ENCODE measurements at places on chromosomes 2 and 18.

GRCh38 chr2:173217116-173217840 is 137.4 kb upstream of the CDCA7 start:
- no peak for DNase-seq

DNA sequence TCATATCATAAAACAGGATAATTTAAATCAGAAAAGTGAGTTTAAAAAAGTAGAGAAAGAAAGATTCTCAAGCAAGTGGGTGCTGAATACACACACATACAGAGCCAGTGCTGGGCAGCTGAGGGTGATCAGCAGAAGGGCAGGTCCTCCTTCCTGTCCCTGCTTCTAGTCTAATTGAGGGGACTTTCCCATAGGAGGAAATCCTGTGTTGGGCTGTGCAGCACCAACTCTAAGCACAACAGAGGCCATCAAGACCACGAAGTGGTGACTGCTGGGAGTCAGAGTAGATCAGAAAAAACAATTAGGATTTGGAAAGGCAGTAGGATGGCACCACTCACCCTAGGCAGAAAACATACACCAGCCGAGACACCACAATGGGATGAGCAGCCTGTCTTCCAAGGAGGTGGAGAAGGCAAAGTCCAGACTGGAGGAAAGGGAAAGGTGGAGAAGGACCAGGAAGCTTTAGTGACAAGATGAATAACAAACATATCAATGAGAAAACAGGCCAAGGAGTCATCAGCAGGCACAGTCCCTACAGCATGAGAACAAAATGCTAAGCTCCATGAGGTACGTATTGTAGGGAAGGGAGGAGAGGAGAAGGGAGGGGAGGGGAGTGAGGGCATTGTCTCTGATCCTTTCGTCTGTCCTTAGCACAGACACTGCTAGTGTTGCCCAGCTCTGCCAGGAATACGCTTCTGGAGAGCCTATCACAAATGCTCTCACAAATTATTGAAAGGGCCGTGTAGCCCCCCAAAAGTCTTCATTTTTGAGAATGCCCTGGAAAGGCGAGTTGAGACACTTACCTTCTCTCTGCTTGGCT is 16.7 kb upstream of the MSGN1 start:
- no peak for DNase-seq

GRCh38 chr2:96470109-96470508 is 35.0 kb downstream of the NEURL3 start:
- DNase-seq: no peak

DNA sequence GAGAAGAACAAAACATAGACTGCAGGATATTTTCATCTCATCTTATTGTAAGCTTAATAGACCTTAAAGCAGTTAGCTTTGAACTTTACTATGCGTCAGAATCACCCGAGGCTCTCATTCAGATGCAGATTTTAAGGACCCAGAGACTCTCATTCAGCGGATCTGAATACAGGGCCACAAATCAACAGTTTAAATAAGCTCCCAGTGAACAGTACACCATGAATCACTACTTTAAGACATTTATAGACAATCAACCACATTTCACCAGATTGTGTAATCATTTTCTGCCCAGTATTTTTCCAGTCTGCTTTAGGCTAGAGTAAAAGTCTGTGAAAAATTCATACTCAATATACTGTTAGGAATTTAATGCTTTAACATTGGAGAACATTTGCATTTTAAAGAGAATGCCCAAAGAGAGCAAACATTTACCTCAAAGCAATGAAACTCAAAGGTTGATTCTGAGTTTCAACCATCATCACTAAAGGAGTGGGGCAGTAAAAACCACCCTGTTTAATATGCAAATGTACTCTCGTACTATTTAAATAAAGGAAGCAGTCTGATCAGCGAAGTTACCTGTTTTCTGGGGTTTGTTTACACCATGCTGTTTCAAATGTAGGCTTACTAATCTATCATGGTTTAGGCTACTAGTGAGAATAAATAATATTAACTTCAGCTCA is 11.0 kb upstream of the ALPK2 start:
- no peak for DNase-seq

DNA sequence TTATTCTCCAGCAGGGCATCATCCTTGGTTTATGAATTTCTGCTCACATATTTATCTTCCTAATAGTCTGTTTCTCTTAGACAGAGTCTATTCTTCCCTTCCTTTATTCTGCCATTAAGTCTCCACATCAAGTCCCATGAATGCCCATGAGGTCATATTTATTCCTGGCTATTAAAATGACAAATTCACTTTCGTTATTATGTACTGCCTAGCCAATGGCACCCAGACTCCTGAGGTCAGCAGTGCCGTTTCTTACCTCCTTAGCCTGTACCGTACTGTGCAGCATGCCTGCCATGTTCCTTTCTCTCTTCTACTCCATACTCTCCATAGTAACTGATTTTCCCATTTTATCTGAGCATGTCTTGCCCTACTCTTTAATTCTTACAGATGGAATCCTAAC is 82.3 kb upstream of the SPTBN1 start:
- no peak for DNase-seq

DNA sequence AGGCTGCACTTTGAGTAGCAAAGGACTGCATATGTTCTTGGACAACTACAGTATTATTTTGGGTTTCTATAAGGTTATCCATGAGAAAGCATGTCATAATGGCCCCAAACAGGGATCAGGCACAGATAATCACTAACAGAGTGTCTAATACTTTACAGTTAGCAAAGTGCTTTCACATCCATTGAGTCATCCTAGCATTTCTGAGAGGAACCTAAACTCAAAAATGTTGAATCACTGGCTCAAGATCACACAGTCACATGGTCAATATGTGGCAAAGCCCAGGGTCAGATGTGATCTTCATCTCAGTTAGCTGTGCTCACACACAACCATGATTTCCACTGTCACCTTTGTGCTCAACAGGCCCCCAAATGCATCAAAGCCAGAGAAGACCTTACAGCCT is 156.1 kb upstream of the VRK2 start:
- DNase-seq: no peak

- no peak for DNase-seq
Observed at GRCh38 chr2:201257381-201257955, 2.9 kb upstream of the CASP8 start.

- DNase-seq: no peak
Observed at GRCh38 chr2:119004602-119005001, 62.6 kb downstream of the MARCO start.

DNA sequence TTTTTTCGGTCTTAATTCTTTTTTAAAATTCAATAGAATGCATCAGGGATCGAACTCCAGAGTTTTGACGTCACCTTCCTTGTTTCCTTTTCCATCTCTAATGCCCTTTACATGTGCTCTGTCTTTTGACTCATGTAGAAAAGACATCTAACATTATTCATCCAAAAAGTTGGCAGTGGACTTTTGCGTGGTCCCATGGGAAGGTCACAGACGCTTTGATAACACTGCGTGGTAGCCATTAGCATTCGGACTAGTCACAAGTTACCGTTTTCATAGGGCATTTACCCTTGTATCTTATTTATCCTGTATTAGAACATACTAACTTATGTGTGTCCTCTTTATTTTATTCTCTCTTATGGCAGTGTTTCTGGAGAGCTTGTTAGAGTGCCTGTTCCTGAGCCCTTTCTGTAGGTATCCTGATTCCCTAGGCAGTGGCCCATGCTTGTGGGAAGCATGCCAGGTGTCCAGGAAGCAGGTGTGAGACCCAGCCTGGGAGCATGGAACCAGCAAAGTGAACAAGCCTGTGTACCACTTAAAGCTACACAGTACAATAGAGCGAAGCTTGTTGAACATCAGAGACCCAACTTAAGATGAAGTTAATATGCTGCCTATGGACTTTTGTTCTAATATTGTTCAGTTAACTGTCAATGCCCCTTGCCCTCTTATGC is 73.6 kb upstream of the RBM44 start:
- peak; percentile 55 for DNase-seq

- no peak for DNase-seq
Observed at GRCh38 chr2:127593228-127594115, 52.5 kb upstream of the GPR17 start.

DNA sequence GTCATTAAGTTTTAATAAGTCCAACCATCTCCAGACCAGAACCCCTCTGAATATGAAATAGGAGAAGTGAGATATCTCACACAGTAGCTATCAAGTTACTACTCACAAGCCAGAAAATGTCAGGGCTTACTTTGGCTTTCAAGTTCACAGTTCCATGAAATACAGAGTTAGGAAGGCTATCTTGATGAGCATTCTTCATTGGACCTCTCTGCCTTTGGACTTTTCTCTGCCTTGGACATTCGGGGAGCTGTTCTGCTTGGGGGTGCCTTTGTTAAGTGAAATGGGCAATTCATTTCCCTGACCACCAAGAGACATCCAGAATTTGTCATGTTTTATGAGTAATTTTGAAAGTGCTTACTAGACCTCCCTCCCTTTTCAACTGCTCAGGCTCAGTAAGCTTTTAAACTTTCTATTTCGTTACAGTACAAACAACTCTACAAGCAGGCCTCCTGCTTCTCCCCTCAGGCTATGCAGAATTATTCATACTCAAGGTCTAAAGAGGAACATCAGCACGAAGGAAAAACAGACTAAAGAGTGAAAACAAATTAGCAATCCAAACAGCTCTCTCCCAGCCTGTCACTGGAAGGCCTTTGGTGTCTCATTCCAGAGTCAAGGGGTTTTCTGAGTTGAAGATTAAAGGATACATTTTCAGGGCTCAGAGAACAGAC is 95.3 kb downstream of the MREG start:
- no peak for DNase-seq

DNA sequence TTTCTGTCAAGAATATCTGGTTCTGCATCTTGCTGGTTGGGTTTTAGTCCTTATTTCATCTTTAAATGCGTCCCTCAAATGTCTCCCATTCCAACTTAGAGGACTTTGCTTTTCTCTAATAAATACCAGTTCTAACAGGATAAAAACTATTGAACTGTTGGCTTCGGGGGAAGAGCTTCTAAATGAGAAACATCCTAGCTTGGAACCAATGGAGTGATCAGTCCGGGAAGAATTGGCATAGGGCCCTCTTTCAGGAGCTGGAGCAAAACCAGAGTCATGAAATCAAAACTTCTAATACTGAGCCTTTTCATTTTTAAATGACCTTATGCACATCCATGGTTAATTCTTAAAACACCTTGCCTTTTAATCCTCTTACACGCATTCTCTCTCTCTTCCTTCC is 401.6 kb upstream of the SMIM21 start:
- no peak for DNase-seq
